ENCODE measurements at places on chromosomes 7 and 10.

- DNase-seq: peak; percentile 73
Measured at GRCh38 chr7:7157177-7157886, 25.0 kb upstream of the C1GALT1 start.

DNA sequence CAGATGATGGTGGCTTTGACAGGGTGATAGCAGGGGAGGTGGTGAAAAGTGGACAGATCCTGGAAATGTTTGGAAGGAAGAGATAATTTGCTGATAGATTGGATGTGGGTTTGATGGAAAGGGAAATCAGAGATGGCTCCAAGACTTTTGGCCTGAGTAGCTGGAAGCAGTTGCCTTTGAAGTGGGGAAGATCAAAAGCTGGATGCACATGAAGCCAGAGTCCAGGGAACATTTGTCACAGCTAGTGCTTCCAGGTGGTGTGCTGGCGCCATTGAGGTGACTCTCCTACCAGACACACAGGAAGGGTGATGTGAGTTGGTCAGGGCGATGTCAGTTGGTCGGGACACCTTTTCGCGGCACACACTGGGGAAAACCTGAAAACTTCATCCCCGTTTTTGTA, 15.9 kb downstream of the DYNC1I1 start:
- no peak for DNase-seq

GRCh38 chr7:36096460-36097095, 56.5 kb upstream of the EEPD1 start:
- DNase-seq: no peak

- no peak for DNase-seq
Measured at GRCh38 chr7:40747856-40748255, 613.1 kb downstream of the SUGCT start.

GRCh38 chr10:128362514-128362913, 236.3 kb upstream of the MKI67 start:
- DNase-seq: no peak

- DNase-seq: peak; percentile 40
Measured at GRCh38 chr7:105224884-105225651, 163.7 kb downstream of the SRPK2 start.

DNA sequence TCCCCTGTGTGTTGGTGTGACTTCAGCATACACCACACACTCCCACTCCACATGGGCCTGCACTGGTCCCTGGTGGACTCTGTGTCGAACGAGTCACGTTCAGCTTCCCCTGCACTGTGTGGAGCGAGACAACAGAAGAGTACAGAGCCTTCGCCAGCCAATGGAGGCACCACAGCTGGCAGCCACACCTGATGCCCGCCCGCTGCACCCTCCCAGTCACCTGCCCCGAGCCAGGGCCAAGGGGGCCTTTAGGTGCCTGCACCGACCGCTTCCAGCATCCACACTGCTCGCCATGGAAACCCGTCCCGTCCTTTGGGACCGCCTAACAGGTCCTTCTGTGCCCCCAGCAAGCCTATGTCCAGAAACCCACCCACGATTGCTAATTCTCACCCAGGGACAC, 9.2 kb downstream of the FOXL3 start:
- DNase-seq: no peak

DNA sequence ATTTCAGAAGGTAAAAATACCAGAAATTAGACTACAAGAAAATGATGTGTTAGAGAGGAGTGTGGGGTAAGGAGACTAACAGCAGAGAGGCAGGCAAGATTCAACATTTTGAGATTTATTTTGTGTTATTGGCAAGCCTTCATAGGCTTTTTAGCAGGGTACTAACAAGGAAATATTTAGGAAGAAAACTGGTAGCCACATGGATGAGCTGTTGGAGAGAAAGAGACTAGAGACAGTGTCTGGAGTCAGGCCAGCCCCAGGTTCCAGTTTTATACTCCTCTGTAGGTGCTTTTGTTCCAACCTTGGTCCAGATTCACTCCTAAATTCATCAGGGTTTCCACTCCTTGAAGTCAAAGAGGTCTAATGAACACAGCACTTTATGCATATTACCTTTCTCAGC, 41.1 kb downstream of the GPRIN2 start:
- DNase-seq: no peak

DNA sequence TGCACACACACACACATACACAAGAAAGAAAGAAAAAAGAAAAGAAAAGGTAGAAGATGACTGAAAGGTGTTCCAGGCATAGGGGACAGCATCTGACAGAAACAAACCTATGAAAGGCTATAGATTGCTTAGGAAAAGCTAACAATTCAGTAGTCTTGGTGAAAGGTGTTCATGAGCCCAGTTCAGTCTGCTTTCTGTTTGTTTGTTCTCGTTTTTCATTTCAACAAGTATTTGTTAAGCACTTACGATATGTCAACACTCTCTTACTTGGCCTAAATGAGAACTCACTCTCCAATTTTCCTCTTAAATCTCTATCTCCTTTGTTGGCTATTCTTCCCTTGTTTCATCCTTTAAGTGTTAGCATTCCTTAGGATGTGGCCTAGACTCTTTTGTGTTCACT, 133.2 kb downstream of the GRM8 start:
- DNase-seq: no peak

- DNase-seq: no peak
Measured at GRCh38 chr10:132538031-132538789, 623 bp downstream of the INPP5A start.

GRCh38 chr10:121988361-121989324, at the start of gene TACC2:
TSS of gene TACC2 (plus strand) at chr10:121989163. CDS start at chr10:122021982, 32,819 bp downstream.
- no peak for DNase-seq

DNA sequence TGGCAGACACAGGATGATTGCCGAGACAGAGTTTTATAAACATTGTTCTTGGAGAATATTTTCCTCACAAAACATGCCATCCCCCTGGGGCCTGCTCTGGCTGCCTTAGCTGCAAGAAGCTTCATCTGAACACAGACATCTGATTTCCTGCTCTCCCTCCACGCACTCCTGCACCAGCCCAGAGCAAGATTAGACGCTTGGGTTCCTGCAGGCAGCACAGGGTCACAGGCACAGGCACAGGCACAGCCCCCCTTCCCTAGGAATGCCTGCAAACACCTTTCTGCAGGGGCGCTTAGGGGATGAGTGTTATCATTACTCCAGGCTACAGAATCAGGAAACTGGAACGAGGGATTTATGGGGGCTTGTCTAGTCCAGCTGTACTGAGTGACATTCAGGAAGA, 450.3 kb downstream of the GRID1 start:
- DNase-seq: no peak

- DNase-seq: no peak
Measured at GRCh38 chr10:22420787-22421517, 75.7 kb downstream of the SPAG6 start.

DNA sequence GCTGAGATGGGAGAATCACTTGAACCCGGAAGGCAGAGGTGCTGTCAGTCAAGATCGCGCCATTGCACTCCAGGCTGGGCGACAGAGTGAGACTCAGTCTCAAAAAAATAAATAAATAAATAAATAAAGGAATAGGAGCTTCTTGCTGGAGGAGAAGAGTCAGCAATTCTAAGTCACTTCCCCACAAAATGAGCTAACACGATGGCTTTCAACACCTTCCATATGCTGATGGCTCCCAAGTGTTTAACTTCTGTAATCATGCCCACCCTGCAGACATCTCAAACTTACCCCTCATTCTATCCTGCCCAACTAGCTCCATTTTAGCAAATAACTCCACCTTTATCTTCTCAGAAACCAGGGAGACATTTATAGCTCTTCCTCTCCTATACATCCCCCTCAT, 21.2 kb downstream of the PSAP start:
- DNase-seq: no peak

- DNase-seq: no peak
Measured at GRCh38 chr10:60899266-60899665, 44.7 kb downstream of the RHOBTB1 start.

- no peak for DNase-seq
Measured at GRCh38 chr10:124912101-124912886, 29.6 kb upstream of the ZRANB1 start.

DNA sequence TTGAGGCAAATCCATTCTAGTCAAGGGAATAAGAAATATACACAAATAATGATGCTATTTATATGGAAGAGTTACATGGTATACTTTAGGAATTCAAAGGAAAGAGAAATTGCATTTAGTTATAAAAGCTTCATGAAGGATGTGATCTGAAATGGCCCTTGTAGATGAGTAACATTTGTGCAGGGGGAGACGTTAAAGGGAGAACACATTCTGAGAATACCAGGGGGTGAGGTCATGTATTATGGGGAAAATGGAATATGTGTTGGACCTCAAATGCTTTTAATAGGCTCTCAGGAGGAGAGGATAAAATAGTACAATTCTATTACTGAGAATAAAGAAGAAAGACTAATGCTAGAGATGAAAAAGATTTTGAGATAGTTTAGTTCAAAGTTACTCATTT, 122.5 kb upstream of the NOBOX start:
- no peak for DNase-seq

- no peak for DNase-seq
Measured at GRCh38 chr7:68074242-68074641, 1077.6 kb downstream of the TYW1 start.

- DNase-seq: peak; percentile 81
Measured at GRCh38 chr7:40455485-40455884, 320.7 kb downstream of the SUGCT start.

DNA sequence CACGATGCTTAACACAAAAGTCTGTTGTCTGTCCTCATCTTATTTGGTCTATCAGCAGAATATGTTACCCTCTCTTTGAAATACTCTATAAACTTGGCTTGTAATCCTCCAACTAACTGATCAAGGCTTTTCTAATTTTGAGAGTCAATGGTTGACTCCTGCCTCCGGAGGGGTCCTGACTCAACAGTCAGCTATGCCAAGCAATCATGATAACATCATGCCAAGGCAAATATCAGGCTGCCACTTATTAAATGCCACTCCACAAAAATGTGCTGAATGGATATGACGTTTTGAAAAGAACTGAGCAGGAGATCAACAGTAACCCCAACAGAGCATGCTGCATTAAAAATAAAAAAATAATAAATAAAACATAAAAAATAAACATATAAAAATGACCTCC, 116.1 kb downstream of the PARD3 start:
- no peak for DNase-seq

DNA sequence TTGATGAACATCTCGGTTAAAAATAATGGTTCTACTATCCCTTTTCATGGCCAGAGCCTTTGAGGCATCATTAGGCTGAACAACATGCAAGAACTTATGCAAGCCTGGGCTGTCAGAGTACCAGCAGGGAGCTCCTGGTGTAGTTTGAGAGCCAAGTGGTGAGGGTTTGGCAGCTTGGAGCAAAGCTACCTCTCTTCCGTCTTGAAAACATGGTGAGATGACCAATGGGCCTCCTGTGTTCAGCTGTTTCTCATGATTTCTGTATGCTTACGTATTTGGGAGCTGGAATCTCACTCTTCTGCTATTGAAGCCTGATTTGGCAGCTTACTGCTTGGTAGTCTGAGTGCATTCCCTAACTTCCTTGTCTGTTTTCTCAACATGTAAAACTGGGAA, 150.4 kb downstream of the CXCL12 start:
- DNase-seq: no peak

- DNase-seq: no peak
Measured at GRCh38 chr10:58201704-58202103, 66.0 kb downstream of the IPMK start.

- no peak for DNase-seq
Measured at GRCh38 chr10:116866987-116867595, 17.8 kb downstream of the ENO4 start.

DNA sequence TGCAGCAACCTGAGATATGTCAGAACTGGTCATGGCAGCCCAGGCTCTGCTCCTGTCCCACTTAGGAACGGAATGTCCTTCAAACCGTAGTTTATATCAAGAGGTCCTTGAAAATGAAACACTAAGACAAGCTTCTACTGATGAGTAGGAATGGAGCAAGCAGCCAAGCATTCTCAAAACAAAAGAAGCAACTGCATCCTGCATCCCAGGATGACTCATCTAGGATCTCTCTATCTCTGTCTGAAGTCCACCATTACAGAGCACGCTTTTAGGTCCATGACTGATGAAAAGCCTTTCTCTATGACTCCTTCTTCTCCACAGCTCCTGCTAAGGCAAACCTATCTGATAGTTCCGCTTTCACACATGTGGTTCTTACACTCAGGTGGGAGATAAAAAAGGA, 16.3 kb downstream of the MBL2 start:
- DNase-seq: no peak

- no peak for DNase-seq
Measured at GRCh38 chr7:135238112-135238744, 4.6 kb downstream of the STRA8 start.

DNA sequence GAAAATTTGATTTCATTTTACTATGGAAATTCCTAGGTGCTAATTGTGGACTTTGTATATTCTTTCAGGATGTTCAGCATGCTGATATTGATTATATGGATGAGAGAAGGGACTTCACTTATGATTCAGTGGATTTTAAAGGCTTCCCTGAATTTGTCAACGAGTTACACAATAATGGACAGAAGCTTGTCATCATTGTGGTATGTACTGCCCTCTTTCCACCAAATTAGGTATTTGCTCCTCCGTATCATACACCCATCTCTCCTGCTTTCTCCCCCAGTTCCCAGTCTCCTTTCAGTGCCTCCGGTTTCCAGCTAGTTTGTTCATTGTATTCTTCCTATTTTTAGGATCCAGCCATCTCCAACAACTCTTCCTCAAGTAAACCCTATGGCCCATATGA, 34.6 kb downstream of the MGAM start:
- no peak for DNase-seq

GRCh38 chr7:156027821-156028220, 215.6 kb upstream of the SHH start:
- DNase-seq: no peak

- no peak for DNase-seq
Measured at GRCh38 chr7:134902058-134902457, 84.2 kb upstream of the AGBL3 start.

DNA sequence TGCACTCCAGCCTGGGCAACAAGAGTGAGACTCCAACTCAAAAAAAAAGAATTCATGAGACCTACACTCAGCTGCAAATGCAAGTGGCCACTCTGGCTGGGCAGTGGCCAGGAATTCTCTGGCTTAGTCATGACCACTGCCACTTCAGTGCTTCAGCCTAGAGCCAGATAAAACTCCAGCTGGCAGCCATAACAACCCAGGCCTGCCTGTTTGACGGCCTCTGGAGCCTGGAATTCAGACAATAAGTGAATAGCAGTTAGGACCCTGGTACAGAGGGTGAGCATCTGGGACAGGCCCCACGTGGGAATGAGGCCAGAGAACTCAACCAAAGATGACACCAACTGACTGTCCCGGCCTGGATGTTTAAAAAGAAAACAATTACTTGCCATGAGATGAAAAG, 18.9 kb downstream of the RCC1L start:
- no peak for DNase-seq

- peak; percentile 89 for DNase-seq
Measured at GRCh38 chr7:2510909-2511768, 8.4 kb upstream of the LFNG start.

Data from GF-D8 (cell line).